CD14-positive monocyte (primary cell): ENCODE measurements at places on chromosomes 7 and 10. TPM values are rescaled to one million over a fixed set of nuclear protein-coding genes. Genes with fewer than 3 reads are reported as not detected.

- H3K27ac ChIP-seq = peak overlapping the region; percentile 100
- H3K36me3 ChIP-seq = no peaks in the 10 kb centered on the region
- peaks cover 35% of the 10 kb centered on the region for H3K4me1 ChIP-seq
Observed at GRCh38 chr7:105016068-105016708, 2.2 kb downstream of the KMT2E start.

GRCh38 chr10:21715531-21716195 lies 181.6 kb downstream of the MLLT10 start:
- no peak for DNase-seq
- H3K36me3 ChIP-seq = peaks cover 41% of the 10 kb centered on the region
- no peaks in the 10 kb centered on the region for H3K27me3 ChIP-seq
- peaks cover 2% of the 10 kb centered on the region for H3K4me1 ChIP-seq
- H3K27ac ChIP-seq = no peak overlapping the region

DNA sequence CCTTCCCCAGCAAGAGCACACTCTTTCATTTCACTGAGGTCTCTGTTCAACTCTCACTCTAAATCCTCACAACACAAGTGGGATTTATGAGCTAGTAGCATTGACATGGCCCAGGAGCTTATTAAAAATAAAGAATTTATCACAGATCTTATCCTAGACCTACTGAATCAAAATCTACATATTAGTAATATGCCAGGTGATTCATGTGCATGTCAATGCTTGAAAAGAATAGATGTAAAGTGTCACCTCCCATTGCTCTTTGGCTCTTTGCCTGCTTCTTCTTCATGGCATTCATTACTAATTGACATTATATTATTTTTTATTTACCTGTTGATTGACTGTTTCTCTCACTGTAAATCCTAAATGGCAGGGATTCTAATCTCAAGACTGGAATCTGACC lies 459.2 kb upstream of the LRRTM3 start:
- no peak overlapping the region for H3K4me3 ChIP-seq
- H3K27me3 ChIP-seq = no peaks in the 10 kb centered on the region
- no peaks in the 10 kb centered on the region for H3K36me3 ChIP-seq
- DNase-seq = no peak
- no peak overlapping the region for H3K27ac ChIP-seq
- no peaks in the 10 kb centered on the region for H3K4me1 ChIP-seq

GRCh38 chr10:98339799-98340198 lies 71.8 kb upstream of the LOXL4 start:
- no peaks in the 10 kb centered on the region for H3K36me3 ChIP-seq
- H3K27me3 ChIP-seq = no peaks in the 10 kb centered on the region
- H3K27ac ChIP-seq = no peak overlapping the region
- DNase-seq = no peak
- no peak overlapping the region for H3K4me3 ChIP-seq

DNA sequence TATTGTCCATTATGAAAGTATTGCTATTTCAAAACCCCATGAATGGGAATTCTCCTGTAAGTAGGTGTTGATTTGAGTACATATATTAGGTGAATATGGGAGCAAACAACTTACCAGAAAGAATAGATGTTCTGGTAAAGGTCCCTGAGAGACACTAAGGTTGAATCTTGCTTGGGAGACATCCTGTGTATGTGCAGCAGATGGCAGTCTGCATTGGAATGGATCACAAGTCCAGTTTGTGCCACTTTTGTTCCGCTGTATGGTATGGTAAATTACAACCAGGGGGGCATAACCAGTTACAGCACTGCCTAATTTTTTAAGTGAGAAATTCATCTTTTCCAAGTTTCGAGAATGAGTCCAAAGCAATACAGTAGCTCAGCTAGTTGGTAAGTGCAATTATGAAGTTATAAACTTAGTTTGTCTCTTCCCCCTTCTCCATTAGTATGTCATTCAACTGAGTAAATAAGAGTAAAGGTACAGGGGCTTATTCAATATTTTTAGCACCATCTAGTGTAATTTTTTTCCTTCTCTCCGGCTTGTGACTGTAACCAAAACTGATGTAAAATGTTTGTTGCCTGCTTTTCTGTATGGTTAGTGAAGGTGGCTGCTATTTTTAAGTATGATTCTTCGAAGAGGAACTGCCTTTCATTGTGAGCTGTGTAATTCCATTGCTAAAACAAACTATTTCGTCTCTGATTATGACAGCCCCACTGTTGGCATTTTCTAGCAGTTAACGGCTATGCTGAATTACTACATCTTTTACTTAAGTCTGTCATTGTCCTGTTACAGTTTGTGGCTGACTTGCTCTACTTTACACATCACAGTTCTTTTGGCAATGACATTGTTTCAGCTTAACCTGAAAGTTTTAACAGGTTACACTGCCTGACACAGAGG lies 2.8 kb downstream of the MCU start:
- peak; percentile 26 for DNase-seq
- no peaks in the 10 kb centered on the region for H3K27me3 ChIP-seq
- no peaks in the 10 kb centered on the region for H3K36me3 ChIP-seq
- H3K4me1 ChIP-seq = peaks cover 37% of the 10 kb centered on the region
- no peak overlapping the region for H3K4me3 ChIP-seq

DNA sequence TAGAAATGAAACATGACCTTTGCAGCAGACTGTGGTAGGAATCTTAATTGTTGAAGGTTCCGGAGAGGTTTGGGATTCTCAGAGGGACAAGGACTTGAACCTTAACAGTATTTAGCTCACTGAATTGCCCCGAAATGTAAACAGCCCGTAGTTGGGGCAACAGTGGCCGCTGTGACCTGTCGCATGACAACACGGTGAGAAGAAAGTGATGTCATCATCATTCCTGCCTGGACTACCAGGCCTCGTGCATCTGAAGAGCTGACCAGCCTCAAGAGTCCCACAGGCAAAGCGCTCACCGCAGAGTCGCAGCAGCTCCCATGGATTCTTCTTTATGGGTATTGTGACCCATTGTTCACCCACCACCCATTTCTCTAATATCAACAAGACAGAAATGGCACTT lies 250.6 kb downstream of the KLF6 start:
- no peaks in the 10 kb centered on the region for H3K36me3 ChIP-seq
- H3K4me1 ChIP-seq = no peaks in the 10 kb centered on the region
- no peak overlapping the region for H3K27ac ChIP-seq
- DNase-seq = no peak

ANKRD7 gene
- polyA plus RNA-seq = not detected

LIPJ gene
- polyA plus RNA-seq = 0.04 TPM in 1 of 2 replicates, not detected in the other

MINDY4 gene
- polyA plus RNA-seq = not detected

MSMB gene
- not detected for polyA plus RNA-seq
